Mammary microvascular endothelial cell (primary cell): ENCODE measurements at places on chromosomes 3 and 15. TPM values are rescaled to one million over a fixed set of nuclear protein-coding genes. Genes with fewer than 3 reads are reported as not detected.

SLC22A13 gene
- total RNA-seq: 0.07 TPM in 1 of 2 replicates, not detected in the other

MED12L gene
- 0.07 TPM in 1 of 2 replicates, not detected in the other for total RNA-seq

CA12 gene
- total RNA-seq: 0.10 and 0.33 TPM in 2 replicates

CTNNB1 gene
- total RNA-seq: 514 and 538 TPM in 2 replicates

GOLGA6D gene
- not detected in 2 replicates for total RNA-seq

ADAMTS7 gene
- 15.2 and 17.3 TPM in 2 replicates for total RNA-seq

TMC3 gene
- not detected in 2 replicates for total RNA-seq

TMEM43 gene
- 88.2 and 93.1 TPM in 2 replicates for total RNA-seq

NUP210 gene
- total RNA-seq: 0.33 and 0.59 TPM in 2 replicates

PLOD2 gene
- total RNA-seq: 78.6 and 79.3 TPM in 2 replicates

IGF2BP2 gene
- total RNA-seq: 42.8 and 45.0 TPM in 2 replicates

RBP2 gene
- total RNA-seq: not detected in 2 replicates

NR1I2 gene
- total RNA-seq: under 0.01 and 0.05 TPM in 2 replicates

THSD4 gene
- 43.2 and 52.4 TPM in 2 replicates for total RNA-seq

CELSR3 gene
- 0.39 and 0.73 TPM in 2 replicates for total RNA-seq

EFCC1 gene
- total RNA-seq: 0.30 and 0.73 TPM in 2 replicates

GHSR gene
- not detected in 2 replicates for total RNA-seq

DLEC1 gene
- not detected in 2 replicates for total RNA-seq

GAP43 gene
- not detected in 2 replicates for total RNA-seq

SNX22 gene
- 0.39 and 0.60 TPM in 2 replicates for total RNA-seq

UBAP1L gene
- total RNA-seq: 0.20 and 1.3 TPM in 2 replicates

CCRL2 gene
- total RNA-seq: 13.9 and 14.8 TPM in 2 replicates

DUOX2 gene
- total RNA-seq: not detected in 2 replicates

FAM43A gene
- total RNA-seq: 218 and 241 TPM in 2 replicates

USP19 gene
- 29.2 and 31.3 TPM in 2 replicates for total RNA-seq

LTK gene
- 0.10 and 0.73 TPM in 2 replicates for total RNA-seq

ZNF662 gene
- total RNA-seq: 1.00 and 1.1 TPM in 2 replicates

TRIP4 gene
- total RNA-seq: 7.9 and 15.3 TPM in 2 replicates

OR5K2 gene
- not detected in 2 replicates for total RNA-seq

BFSP2 gene
- not detected in 2 replicates for total RNA-seq

LCTL gene
- not detected in 2 replicates for total RNA-seq

EIF2B5 gene
- total RNA-seq: 35.0 and 38.8 TPM in 2 replicates

ADAM10 gene
- total RNA-seq: 120 and 130 TPM in 2 replicates

STRC gene
- not detected in 2 replicates for total RNA-seq

TKT gene
- 544 and 550 TPM in 2 replicates for total RNA-seq

NPAP1 gene
- total RNA-seq: not detected in 2 replicates

C3orf70 gene
- 2.1 and 3.1 TPM in 2 replicates for total RNA-seq

CAND2 gene
- 2.2 and 2.4 TPM in 2 replicates for total RNA-seq

UPK1B gene
- total RNA-seq: not detected in 2 replicates

C3orf49 gene
- not detected in 2 replicates for total RNA-seq

RTP3 gene
- total RNA-seq: not detected in 2 replicates

PTX3 gene
- 246 and 258 TPM in 2 replicates for total RNA-seq

CLDN16 gene
- 0.13 and 0.39 TPM in 2 replicates for total RNA-seq

BTLA gene
- total RNA-seq: not detected in 2 replicates

CYP11A1 gene
- 0.33 TPM in 1 of 2 replicates, not detected in the other for total RNA-seq

BHLHE40 gene
- total RNA-seq: 42.8 and 47.2 TPM in 2 replicates

ARL6IP5 gene
- total RNA-seq: 117 and 132 TPM in 2 replicates

RCCD1 gene
- total RNA-seq: 18.7 and 19.0 TPM in 2 replicates

SLC9C1 gene
- not detected in 2 replicates for total RNA-seq

CPA3 gene
- 0.33 and 2.3 TPM in 2 replicates for total RNA-seq

SCG5 gene
- total RNA-seq: 0.30 and 0.60 TPM in 2 replicates

ATP13A5 gene
- 0.13 TPM in 1 of 2 replicates, not detected in the other for total RNA-seq

CYFIP1 gene
- 125 and 141 TPM in 2 replicates for total RNA-seq

ZNF639 gene
- total RNA-seq: 30.2 and 37.6 TPM in 2 replicates

MYL3 gene
- not detected in 2 replicates for total RNA-seq

DNASE1L3 gene
- 1.3 and 1.5 TPM in 2 replicates for total RNA-seq

MNS1 gene
- 1.1 and 1.3 TPM in 2 replicates for total RNA-seq

GOLGA8Q gene
- total RNA-seq: not detected in 2 replicates
